ENCODE measurements at places on chromosomes 3 and 15.

DNA sequence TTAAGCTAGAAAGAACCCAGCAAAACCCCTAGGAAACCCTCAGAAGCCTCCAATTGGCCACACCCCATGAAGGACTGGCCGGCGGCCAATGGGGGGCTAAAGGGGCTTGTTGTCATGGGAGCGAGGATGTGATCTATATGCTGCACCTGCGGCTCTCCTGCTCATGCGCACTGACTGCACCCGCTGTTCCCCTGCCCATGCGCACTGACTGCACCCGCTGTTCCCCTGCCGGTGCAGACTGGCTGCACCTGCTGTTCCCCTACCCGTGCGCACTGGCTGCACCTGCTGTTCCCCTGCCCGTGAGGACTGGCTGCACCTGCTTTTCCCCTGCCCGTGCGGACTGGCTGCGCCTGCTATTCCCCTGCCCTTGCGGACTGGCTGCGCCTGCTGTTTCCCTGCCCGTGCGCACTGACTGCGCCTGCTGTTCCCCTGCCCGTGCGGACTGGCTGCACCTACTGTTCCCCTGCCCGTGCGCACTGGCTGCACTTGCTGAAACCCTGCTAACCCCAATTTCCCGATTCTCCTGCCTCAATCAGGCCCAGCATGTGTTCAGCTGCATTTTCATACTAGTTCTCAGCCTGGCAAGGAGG is 16.8 kb upstream of the MCCC1 start:
- no peak overlapping the region for H3K4me3 ChIP-seq
- no peak overlapping the region for H3K27ac ChIP-seq
- H3K36me3 ChIP-seq = no peaks in the 10 kb centered on the region
- no peak for DNase-seq
- H3K27me3 ChIP-seq = peaks cover 24% of the 10 kb centered on the region
- no peaks in the 10 kb centered on the region for H3K4me1 ChIP-seq

DNA sequence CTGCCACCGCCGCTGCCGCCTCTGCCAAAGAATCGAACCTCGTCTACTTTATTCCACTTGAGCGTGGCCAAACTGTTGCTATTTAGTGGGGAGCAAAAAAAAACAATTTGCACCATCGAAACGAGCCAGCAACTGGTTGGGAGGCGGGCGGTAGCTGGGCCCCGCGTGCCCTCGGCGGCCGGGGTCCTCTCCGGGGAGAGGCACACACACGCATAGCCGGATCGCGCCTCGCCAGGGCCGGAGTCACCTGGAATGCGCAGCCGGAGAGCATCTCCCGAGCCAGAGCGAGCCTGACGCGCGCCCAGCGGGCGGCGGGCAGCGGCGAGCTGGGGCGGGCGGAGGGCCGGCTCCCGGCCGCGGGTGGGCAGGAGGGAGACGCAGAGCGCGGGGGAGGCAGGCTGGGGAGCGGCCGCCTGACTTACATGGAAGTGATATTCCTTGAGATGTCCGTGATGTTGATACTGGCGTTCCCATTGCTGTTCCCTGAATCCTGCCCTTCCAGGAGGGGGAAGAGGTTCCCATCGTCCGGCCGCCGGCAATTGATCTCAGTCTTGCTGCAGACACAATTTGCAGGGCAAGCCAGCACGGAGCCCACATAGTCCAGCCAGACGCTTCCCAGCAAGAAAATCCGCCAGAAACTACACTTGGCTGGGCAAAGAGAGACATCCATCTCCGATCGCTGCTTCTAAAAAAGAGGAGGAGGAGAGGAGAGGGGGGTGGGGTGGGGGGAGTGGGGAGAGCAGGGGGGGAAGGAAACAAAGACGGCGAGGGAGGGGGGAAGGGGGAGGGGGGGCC is 858 bp downstream of the NTRK3 start:
- peak overlapping the region; percentile 53 for H3K4me3 ChIP-seq
- no peaks in the 10 kb centered on the region for H3K4me1 ChIP-seq
- H3K27ac ChIP-seq = no peak overlapping the region
- H3K27me3 ChIP-seq = peaks cover 53% of the 10 kb centered on the region
- peak; percentile 82 for DNase-seq

- peak; percentile 3 for DNase-seq
- H3K4me1 ChIP-seq = peaks cover 9% of the 10 kb centered on the region
- no peaks in the 10 kb centered on the region for H3K27me3 ChIP-seq
- H3K36me3 ChIP-seq = no peaks in the 10 kb centered on the region
- H3K4me3 ChIP-seq = no peak overlapping the region
Observed at GRCh38 chr15:95973566-95974256, 356.8 kb upstream of the NR2F2 start.

GRCh38 chr15:51864408-51865056 is 35.1 kb downstream of the TMOD3 start:
- H3K4me3 ChIP-seq = no peak overlapping the region
- DNase-seq = peak; percentile 25
- peaks cover 32% of the 10 kb centered on the region for H3K36me3 ChIP-seq
- no peak overlapping the region for H3K27ac ChIP-seq
- no peaks in the 10 kb centered on the region for H3K27me3 ChIP-seq
- peaks cover 16% of the 10 kb centered on the region for H3K4me1 ChIP-seq

DNA sequence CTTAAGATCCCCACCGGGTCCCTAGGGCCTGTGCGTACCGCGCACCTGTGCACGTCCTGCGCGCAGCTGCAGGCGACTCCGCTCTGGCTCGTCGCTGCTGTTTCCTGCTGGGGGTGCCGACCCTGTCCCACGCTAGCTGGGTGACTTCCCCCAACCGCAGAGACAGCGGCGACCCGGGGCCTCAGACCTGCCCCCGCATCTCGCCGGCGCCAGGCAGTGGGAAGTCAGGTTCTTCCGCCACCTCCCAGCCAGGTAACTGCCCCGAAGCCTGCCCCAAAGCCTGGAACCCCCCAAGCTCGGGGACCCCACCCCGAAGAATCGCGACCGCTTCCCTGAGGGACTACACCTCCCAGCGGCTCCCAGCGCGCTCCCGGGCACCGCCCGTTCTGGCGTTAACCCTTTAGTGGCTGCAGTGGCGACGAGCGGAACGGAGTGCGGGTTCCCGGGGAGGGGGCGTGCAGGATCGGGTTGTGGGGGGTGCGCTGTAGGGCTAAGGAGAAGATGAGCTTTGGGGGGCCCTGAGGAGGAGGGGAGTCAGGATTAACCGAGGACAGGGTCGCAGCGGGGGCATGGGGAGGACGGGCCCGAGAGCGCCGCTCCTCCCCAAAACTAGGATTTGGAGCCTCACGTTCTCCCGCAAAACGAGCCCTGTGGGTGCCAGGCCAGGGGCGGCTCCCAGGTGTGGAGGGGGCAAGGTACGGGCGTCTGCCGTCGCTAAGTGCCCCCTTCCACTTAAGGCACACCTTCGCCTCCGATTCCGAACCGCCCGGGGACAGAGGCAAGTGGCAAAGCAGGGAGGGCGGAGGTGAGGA is 589 bp downstream of the NEIL1 start:
- DNase-seq = peak; percentile 60
- no peaks in the 10 kb centered on the region for H3K4me1 ChIP-seq
- H3K27ac ChIP-seq = no peak overlapping the region
- peak overlapping the region; percentile 80 for H3K4me3 ChIP-seq

- no peaks in the 10 kb centered on the region for H3K4me1 ChIP-seq
- no peaks in the 10 kb centered on the region for H3K27me3 ChIP-seq
- DNase-seq = no peak
- no peak overlapping the region for H3K27ac ChIP-seq
- H3K36me3 ChIP-seq = no peaks in the 10 kb centered on the region
- no peak overlapping the region for H3K4me3 ChIP-seq
Observed at GRCh38 chr3:160106905-160107861, 118.0 kb upstream of the C3orf80 start.

GRCh38 chr15:83378921-83379578 is 68.1 kb upstream of the SH3GL3 start:
- peak overlapping the region; percentile 47 for H3K4me3 ChIP-seq
- DNase-seq = no peak
- H3K36me3 ChIP-seq = no peaks in the 10 kb centered on the region
- H3K27me3 ChIP-seq = 0 out of 2 replicates have a peak, but pooled peaks cover 2% of the 10 kb centered on the region
- H3K4me1 ChIP-seq = peaks cover 19% of the 10 kb centered on the region

DNA sequence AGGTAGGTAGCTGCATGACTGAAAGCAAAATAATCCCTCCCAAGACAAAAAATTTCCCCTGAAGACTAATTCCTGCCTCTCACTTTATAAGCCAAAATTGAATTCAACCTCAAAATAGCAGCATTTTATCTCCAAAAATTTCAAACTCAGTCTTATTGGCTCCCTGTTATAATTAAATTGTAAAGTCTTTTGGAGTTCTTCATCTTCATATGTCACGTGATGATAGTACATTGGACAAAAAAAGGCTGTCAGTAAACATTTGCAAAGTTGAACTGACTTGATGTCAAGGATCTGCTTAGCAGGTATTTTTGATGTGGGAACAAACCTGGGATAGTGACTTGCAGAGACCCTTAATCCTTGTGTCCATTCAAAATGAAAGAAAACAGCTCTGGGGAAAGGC is 98.4 kb upstream of the SPRED1 start:
- H3K27ac ChIP-seq = no peak overlapping the region
- H3K27me3 ChIP-seq = no peaks in the 10 kb centered on the region
- no peaks in the 10 kb centered on the region for H3K4me1 ChIP-seq
- no peak for DNase-seq
- H3K36me3 ChIP-seq = no peaks in the 10 kb centered on the region

DNA sequence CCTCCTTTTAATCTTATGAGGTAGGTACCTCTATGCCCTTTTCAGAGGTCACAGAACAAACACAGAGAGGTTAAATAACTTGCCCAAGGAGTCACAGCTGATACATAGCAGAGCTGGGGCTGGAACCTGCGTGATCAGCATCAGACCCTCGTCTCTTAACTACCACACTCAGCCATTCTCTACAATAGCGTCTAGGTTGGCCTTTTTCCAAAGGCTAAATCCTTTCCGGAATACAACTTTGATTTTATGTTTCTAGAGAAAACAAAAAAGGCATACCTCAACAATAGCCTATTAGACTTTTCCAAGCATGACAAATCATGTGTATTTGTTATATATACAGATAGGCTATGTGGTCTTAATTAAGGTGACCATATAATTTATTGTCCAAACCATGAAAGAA is 187.2 kb downstream of the RORA start:
- H3K27ac ChIP-seq = no peak overlapping the region
- DNase-seq = no peak
- H3K36me3 ChIP-seq = no peaks in the 10 kb centered on the region
- H3K4me1 ChIP-seq = peaks cover 7% of the 10 kb centered on the region
- H3K27me3 ChIP-seq = no peaks in the 10 kb centered on the region

DNA sequence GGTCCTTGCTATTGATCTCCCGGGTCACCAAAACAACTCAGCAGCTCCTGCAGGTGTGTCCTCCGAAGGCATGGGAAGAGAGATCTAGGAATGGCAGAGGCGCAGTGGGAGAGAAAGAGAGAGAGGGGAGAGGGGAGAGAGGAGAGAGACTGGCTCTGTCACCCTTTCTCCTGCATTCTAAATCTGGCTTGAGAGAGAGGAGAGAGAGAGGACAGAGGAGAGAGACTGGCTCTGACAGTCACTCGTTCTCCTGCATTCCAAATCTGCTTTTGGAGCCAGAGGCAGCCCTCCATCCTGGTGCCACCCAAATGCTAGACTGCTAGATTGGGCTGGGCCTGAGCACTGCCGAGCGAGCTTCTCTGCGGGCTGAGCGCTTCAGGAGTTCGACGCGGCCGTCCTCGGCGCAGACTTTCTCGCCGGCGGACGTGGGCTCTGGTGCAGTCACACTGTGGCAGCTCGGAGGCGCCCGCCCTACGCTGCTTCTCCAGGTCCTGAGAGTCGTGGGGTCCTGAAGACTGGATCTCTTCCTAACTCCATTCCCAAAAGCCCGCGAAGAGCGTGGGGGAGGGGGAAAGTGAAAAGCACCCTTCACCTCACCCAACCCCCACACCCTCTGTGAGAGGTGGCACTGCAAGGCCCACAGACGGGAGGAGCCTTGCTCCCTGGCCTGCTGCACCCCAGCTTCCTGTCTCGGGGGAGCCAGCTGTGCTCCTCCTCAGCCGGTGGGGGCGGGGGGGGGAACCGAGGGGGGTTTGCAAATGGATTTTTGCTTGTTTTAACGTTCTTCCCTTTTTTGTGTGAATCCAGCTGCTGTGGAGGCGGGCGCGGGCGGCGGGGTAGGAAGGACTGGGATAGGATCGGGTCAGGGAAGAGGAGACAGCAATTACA is 222.3 kb downstream of the MEIS2 start:
- peaks cover 5% of the 10 kb centered on the region for H3K4me1 ChIP-seq
- no peak for DNase-seq
- H3K36me3 ChIP-seq = no peaks in the 10 kb centered on the region
- H3K27ac ChIP-seq = no peak overlapping the region
- no peak overlapping the region for H3K4me3 ChIP-seq

DNA sequence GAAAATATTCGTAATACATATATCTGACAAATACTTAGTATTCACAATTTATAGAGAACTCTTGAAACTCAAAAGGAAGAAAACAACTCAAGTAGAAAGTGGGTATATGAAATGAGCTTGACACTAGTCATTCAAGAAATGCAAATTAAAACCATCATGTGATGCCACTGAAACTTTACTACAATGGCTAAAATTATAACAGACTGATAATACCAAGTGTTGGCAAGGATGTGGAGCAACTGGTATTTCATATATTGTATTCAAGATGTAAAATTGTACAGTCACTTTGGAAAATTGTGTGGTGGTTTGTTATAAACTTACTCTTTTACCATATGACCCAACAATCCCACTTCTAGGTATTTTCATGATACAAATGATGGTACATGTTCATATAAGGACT is 68.7 kb upstream of the AGTR1 start:
- no peaks in the 10 kb centered on the region for H3K4me1 ChIP-seq
- no peaks in the 10 kb centered on the region for H3K27me3 ChIP-seq
- H3K36me3 ChIP-seq = no peaks in the 10 kb centered on the region
- DNase-seq = no peak
- no peak overlapping the region for H3K27ac ChIP-seq
- H3K4me3 ChIP-seq = no peak overlapping the region

GRCh38 chr15:70291305-70292075 is 193.8 kb upstream of the TLE3 start:
- no peaks in the 10 kb centered on the region for H3K36me3 ChIP-seq
- H3K4me1 ChIP-seq = peaks cover 13% of the 10 kb centered on the region
- no peak overlapping the region for H3K27ac ChIP-seq
- H3K27me3 ChIP-seq = no peaks in the 10 kb centered on the region

GRCh38 chr15:37446921-37447320 is 346.6 kb upstream of the MEIS2 start:
- H3K4me1 ChIP-seq = no peaks in the 10 kb centered on the region
- DNase-seq = no peak
- H3K36me3 ChIP-seq = no peaks in the 10 kb centered on the region
- H3K27ac ChIP-seq = no peak overlapping the region
- H3K27me3 ChIP-seq = no peaks in the 10 kb centered on the region

DNA sequence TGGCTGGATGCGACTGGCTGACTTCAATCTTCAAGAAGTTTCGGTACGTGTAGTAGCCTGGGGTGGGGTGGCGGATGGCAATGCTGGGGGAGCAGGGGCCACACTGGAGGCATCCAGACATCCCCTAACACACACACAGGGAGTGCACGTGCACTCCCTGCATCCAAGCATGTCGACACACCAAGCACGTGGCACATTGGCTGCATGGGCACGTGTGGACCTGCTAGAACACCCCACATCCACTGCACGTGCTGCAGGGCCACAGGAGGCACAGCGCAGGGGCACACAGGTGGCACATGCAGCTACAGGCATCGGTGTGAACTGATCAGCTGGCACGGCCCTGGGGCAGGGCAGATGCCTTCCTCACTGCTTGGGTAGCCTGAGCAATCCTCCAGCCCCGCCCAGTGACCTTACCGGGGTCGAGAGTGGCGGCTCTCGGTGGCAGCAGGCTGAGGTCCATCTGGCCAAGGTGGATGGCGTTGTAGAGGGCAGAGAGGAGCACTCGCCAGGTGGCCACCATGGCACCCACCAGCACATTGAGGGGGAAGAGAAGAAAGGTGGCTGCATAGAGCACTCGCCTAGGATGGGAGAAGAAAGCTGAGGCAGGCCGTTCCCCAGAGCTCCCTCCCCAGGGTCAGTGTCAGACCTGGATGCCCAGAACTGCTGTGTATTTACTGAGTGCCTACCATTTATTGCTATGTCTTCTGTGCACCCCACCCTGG is 7.5 kb downstream of the ISLR start:
- no peak overlapping the region for H3K4me3 ChIP-seq

Measured in GM23248 (cell line).